Aorta (tissue), 5 donors: ENCODE measurements at places on chromosomes 6 and 20. TPM values are rescaled to one million over a fixed set of nuclear protein-coding genes. Genes with fewer than 3 reads are reported as not detected.

GRCh38 chr6:8658416-8658815, 223.1 kb upstream of the SLC35B3 start:
- no peak for DNase-seq
- no peak overlapping the region for H3K27ac ChIP-seq
- H3K27me3 ChIP-seq, result no peaks in the 10 kb centered on the region
- no peak overlapping the region for H3K4me3 ChIP-seq
- no peaks in the 10 kb centered on the region for H3K4me1 ChIP-seq

- no peaks in the 10 kb centered on the region for H3K27me3 ChIP-seq
- no peak for DNase-seq
- peaks cover 2% of the 10 kb centered on the region for H3K36me3 ChIP-seq
- no peak overlapping the region for H3K4me3 ChIP-seq
- H3K27ac ChIP-seq, result no peak overlapping the region
Measured at GRCh38 chr6:109783250-109783986, 92.3 kb downstream of the FIG4 start.

- no peaks in the 10 kb centered on the region for H3K4me1 ChIP-seq
- DNase-seq, result no peak
- H3K27ac ChIP-seq, result no peak overlapping the region
- H3K27me3 ChIP-seq, result no peaks in the 10 kb centered on the region
- H3K4me3 ChIP-seq, result no peak overlapping the region
- no peaks in the 10 kb centered on the region for H3K36me3 ChIP-seq
Measured at GRCh38 chr20:32621891-32622584, 36.9 kb upstream of the NOL4L start.

The GRM4 gene
- polyA plus RNA-seq, result not detected

GRCh38 chr6:1689141-1689540, 79.4 kb downstream of the FOXC1 start:
- no peak for DNase-seq
- no peaks in the 10 kb centered on the region for H3K27me3 ChIP-seq
- no peak overlapping the region for H3K4me3 ChIP-seq
- H3K36me3 ChIP-seq, result no peaks in the 10 kb centered on the region

The TNXB gene
- 86.1 TPM for polyA plus RNA-seq

The LGSN gene
- polyA plus RNA-seq, result not detected

DNA sequence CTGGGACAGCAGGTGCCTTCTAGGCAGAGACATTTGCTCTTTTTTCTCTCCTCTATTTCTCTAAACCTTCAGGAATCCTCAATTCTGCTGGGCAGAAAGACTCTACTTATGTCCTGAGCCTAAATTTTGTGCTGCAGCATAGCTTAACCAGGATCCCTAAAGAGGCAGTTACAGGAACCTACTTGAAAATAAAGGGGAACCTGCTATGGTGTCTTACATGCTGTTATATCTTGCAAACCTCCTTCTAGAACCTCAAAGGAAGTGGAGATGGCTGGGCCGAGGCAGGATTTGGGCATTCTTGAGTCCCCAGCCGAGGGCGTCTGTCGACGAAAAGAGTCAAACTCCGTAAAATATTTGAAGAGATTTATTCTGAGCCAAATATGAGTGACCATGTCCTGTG, 17.1 kb upstream of the GMNN start:
- H3K4me3 ChIP-seq, result no peak overlapping the region
- no peaks in the 10 kb centered on the region for H3K36me3 ChIP-seq
- H3K27me3 ChIP-seq, result no peaks in the 10 kb centered on the region
- no peaks in the 10 kb centered on the region for H3K4me1 ChIP-seq
- DNase-seq, result no peak
- H3K27ac ChIP-seq, result no peak overlapping the region

- no peak overlapping the region for H3K27ac ChIP-seq
- DNase-seq, result no peak
- no peaks in the 10 kb centered on the region for H3K36me3 ChIP-seq
- no peaks in the 10 kb centered on the region for H3K27me3 ChIP-seq
Measured at GRCh38 chr6:161133963-161134362, 139.9 kb downstream of the AGPAT4 start.

GRCh38 chr6:83474309-83474708, 38.0 kb upstream of the PRSS35 start:
- peaks cover 1% of the 10 kb centered on the region for H3K27me3 ChIP-seq
- H3K36me3 ChIP-seq, result no peaks in the 10 kb centered on the region
- H3K27ac ChIP-seq, result no peak overlapping the region

The EYA2 gene
- polyA plus RNA-seq, result 2.8 TPM

- H3K4me3 ChIP-seq, result no peak overlapping the region
- no peaks in the 10 kb centered on the region for H3K4me1 ChIP-seq
- H3K27me3 ChIP-seq, result no peaks in the 10 kb centered on the region
Measured at GRCh38 chr6:73514746-73515110, 6.1 kb downstream of the EEF1A1 start.

The ANKRD66 gene
- not detected for polyA plus RNA-seq

The ZNF311 gene
- 1.2 TPM for polyA plus RNA-seq

GRCh38 chr6:67265996-67266921, 1368.8 kb upstream of the ADGRB3 start:
- no peak overlapping the region for H3K27ac ChIP-seq
- H3K27me3 ChIP-seq, result no peaks in the 10 kb centered on the region
- no peak overlapping the region for H3K4me3 ChIP-seq

DNA sequence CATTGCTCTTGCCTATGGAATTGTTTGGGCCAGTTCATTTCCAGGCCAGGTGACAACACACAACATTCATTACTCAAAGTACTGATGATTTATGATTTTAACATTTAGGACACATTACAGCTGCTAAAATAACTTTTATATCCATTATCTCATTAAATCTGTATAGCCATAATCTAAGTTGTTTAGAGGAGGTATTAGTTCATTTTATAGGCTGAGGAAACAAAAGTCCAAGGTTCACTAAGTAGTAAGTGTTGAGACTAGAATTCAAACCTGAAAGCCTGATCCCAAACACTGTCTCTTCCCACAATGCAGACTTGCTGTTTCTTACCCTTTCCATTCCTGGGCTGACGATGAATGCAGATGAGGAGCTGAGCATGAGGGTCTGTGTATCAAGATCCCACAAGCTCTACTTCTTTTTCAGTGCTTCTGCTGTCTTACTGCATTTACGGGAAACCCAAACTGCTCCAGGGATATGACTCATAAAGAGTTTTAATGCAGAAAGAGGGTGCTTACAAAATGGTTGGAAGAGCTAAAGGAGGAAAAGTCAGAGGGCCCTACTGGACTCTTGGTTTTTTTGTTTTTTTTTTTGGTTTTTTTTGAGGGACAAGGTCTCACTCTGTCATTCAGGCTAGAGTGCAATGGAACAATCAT, 17.9 kb downstream of the TENT5A start:
- H3K27me3 ChIP-seq, result no peaks in the 10 kb centered on the region
- no peak overlapping the region for H3K27ac ChIP-seq
- peaks cover 5% of the 10 kb centered on the region for H3K36me3 ChIP-seq
- peaks cover 2% of the 10 kb centered on the region for H3K4me1 ChIP-seq
- no peak overlapping the region for H3K4me3 ChIP-seq
- DNase-seq, result no peak

DNA sequence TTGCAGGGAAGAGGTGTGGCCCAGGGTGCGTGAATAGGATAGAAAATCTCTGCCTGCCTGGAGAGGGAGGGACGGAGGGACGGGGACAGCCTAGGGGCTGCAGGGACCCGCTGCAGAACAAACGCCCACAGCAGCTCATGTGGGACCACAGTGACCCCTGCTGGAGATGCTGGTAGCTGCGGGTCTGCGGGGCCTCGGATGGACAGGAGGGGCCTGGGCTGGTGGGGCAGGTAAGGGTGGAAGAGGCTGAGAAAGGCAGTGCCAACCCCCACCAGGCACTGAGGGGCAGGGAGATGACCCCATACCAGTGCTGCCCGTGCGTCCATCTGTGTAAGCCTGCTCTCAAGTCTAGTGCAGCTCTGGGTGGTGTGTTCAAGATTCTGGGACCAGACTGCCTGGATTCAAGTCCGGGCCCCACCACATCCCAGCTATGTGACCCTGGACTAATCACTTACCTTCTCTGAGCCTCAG, 39.4 kb downstream of the KIAA1755 start:
- H3K4me3 ChIP-seq, result no peak overlapping the region
- H3K27ac ChIP-seq, result no peak overlapping the region
- DNase-seq, result peak; percentile 93
- H3K36me3 ChIP-seq, result no peaks in the 10 kb centered on the region

DNA sequence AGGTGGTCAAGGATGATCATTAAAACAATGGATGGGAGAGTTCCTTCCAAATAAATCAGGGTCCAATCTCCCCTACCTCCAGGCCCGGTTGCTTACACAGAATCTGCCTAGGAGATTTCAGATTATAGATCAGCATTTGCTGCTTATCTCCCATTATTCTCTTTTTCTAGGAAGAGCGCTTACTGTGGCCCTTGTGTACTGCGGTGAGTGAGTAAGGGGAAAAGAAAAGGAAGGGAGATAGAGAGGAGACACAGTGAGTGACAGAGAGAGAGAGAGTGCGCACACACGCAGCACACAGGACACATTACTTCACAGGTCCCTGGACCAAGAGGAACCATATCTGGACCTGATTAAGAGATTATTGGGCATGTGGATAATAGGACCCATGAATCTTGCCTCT, 6.2 kb downstream of the LATS1 start:
- H3K36me3 ChIP-seq, result no peaks in the 10 kb centered on the region
- H3K4me1 ChIP-seq, result no peaks in the 10 kb centered on the region
- no peak overlapping the region for H3K4me3 ChIP-seq
- no peak overlapping the region for H3K27ac ChIP-seq
- no peak for DNase-seq
- H3K27me3 ChIP-seq, result no peaks in the 10 kb centered on the region

The SLC26A8 gene
- polyA plus RNA-seq, result not detected

The BEND6 gene
- 2.3 TPM for polyA plus RNA-seq

- no peaks in the 10 kb centered on the region for H3K36me3 ChIP-seq
- H3K27me3 ChIP-seq, result no peaks in the 10 kb centered on the region
- no peak for DNase-seq
- H3K4me1 ChIP-seq, result peaks cover 11% of the 10 kb centered on the region
Measured at GRCh38 chr6:75438013-75438431, 55.6 kb downstream of the FILIP1 start.

The SLC12A5 gene
- polyA plus RNA-seq, result not detected

The DUSP15 gene
- 31.7 TPM for polyA plus RNA-seq
